ENCODE measurements at places on chromosomes 5 and 9.
A peak's percentile ranks its signal among the peaks of the same experiment; 100 is the strongest.

GRCh38 chr5:68087866-68088265, 127.7 kb upstream of the PIK3R1 start:
- no peak for DNase-seq

GRCh38 chr9:91736311-91736710, 213.7 kb downstream of the ROR2 start:
- DNase-seq, result no peak

DNA sequence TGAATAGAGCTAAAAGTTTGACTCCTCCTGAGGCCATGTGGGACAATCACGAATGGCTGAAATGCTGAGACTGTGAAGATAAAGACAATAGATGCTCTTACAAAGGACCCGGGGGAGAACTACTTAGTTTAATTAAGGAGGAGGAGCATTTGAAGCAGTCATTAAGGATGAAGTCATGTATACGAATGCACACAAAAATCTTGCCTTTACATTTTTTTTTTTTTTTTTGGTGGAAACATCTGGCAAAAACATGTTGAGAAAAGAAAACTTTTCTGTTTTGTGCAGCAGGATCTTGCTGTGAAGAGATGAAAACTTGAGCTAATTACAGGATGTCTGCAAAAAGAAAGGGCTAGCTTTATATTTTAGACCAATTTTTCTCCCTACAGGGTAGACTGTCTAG, 42.3 kb upstream of the NR3C1 start:
- no peak for DNase-seq

- DNase-seq, result peak; percentile 90
Measured at GRCh38 chr9:136791516-136792276, 552 bp downstream of the TMEM141 start.

- DNase-seq, result no peak
Measured at GRCh38 chr9:19770973-19771372, 17.9 kb downstream of the SLC24A2 start.

- no peak for DNase-seq
Measured at GRCh38 chr9:69176471-69177171, 2.5 kb downstream of the TJP2 start.

GRCh38 chr5:175347931-175348330, 96.1 kb downstream of the DRD1 start:
- DNase-seq, result no peak

GRCh38 chr9:107869111-107869510, 379.5 kb upstream of the KLF4 start:
- no peak for DNase-seq

- no peak for DNase-seq
Measured at GRCh38 chr5:15092801-15093200, 221.2 kb upstream of the ANKH start.

- DNase-seq, result no peak
Measured at GRCh38 chr9:92680166-92681119, 10.5 kb upstream of the IPPK start.

DNA sequence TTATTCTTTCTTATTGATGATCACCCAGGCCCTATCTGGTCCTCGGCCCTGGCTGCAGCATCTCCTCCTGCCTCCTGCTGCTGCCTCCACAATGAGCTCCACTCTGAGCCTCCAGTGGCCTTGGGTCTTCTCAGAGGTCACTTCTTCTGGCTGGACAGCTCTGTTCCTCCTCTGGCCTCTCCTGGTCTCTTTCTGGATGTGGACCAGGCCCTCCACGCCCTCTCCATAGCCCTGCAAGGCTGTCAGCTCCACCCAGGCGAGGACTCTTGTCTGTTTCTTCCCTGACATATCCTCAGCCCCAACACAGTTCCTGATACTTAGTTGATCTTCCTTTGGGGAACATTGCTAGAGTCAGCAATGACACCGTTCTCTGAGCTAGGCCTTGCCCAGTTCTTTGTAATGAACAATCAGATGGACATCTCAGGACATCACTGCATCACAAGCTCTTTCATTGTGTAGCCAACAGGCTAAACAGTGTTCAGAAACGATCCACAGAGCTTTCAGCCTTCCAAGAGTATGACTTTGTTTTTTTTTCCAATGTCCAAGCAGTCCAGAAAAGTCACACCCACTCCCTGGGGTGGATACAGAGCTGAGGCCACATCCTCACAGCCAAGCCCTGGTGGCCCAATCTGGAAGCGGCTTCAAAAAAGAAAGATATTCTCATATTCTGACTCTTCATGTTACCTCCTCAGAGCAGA, 62.5 kb upstream of the DNAH5 start:
- DNase-seq, result no peak

DNA sequence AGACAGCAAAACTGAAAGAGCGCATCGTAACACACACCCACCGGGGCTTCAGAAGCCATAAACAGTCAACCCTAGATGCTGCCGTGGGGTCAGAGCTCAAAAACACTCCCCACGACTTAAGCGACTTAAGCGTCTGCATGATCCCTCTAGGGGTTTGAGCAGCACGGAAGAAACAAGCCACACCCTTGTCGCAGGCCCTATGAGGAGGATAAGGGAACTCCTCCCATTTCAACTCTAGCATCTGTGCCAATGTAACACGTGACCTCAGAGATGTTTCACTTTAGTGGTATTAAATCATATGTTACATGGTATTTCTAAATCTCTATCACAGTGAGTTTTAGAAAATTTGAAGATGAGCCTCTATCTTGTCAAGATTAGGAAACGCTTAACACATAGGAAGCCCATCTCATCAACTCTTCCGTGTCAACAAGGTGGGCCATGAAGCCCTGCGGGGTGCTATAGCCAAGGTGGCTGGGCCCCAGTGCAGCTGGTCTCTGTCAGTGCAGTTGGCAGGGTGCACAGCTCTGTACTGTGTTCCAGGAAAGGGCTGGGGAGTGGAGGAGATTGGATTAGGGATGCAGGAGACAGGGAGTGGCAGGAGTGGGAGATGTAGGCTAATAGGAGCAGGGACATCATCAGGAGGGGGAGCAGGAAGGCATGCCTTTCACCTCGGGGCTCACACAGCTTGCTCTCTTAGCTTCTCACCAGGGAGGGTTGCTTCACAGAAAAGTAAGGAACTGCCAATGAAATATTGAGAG, 33.1 kb downstream of the ZCCHC9 start:
- DNase-seq, result no peak

GRCh38 chr5:172288465-172288864, 4.9 kb upstream of the UBTD2 start:
- no peak for DNase-seq

DNA sequence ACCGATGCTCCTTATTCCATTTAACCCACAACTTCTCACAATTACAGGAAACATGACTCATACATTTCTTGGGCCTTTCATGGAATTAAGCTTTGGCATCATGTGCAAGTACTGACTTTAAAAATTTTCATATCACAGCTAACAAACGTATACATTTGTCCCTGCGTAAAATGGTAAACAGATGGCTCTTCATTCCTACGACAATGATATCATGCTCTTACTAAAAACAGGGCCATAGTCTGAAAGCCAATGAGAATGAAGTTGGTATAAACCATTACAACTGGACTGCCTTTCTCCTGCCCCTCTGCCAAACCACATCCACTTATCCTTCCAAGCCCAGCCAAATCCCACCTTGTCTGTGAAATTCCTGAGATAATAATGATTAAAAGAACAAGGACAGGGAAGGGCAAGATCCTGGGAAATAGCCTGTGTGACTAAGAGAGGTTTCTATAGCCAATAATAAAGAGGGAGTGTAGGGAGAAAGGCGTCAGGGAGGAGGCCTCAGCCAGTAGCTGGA, 44.9 kb upstream of the ZNF366 start:
- DNase-seq, result no peak

- DNase-seq, result peak; percentile 8
Measured at GRCh38 chr9:101028346-101029314, at the start of gene PLPPR1. Gene PLPPR1, plus strand, starts transcription at chr9:101028727.

DNA sequence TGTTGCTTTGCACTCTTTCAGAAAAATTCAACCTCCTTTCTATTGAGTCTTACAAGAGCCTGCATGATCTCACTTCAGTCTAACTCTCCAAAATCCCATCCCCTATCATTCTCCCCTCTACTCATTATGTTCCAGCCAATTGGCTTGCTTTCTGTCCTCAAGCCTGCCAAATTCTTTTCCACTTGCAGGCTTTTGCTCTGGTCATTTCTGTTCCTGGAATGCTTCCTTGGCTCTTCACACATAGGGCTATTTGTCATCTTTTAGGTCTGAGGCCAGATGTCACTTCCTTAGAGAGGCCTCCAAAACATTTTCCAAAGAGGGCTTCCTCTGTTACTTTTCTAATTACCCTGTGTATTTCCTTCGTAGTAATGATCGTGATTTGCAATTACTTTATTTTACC, 11.8 kb upstream of the CHD1 start:
- DNase-seq, result no peak

DNA sequence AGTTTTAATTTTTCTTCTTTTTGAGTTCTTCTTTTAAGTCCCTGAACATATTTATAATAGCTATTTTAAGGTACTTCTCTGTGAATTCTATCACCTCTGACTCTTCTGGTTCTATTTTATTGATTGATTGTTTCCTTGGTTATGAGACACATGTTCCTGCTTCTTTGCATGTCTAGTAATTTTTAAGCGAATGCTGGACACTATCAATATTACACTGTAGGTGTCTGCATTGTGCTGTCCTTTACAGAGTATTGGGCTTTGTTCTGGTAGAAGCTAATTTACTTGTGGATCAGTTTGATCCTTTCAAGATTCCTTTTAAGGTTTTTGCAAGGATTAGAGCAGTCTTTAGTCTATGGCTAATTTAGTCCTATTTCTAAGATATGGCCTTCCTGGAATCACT, 195.7 kb downstream of the GAPVD1 start:
- DNase-seq, result no peak

- no peak for DNase-seq
Measured at GRCh38 chr5:124868676-124869075, 122.2 kb upstream of the ZNF608 start.

DNA sequence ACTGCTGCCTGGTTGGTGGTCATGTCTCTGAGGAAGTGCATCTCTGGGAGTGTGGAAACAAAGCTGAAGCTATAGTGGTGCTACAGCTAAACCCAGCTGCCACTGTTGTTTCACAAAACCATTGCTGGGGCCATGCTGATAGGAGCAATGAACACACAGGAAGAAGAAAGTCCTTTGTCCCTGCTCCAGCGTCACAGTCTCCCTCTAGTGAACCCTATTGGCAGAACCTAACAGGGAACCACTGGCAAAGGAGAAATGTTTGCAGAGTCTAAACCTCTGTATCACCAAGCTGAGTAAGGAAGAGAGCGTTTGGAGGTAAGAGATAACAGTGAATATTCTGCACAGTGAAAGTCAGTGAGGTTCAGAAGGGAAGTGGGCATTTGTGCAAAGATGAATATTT, 244.0 kb downstream of the YTHDC2 start:
- no peak for DNase-seq

DNA sequence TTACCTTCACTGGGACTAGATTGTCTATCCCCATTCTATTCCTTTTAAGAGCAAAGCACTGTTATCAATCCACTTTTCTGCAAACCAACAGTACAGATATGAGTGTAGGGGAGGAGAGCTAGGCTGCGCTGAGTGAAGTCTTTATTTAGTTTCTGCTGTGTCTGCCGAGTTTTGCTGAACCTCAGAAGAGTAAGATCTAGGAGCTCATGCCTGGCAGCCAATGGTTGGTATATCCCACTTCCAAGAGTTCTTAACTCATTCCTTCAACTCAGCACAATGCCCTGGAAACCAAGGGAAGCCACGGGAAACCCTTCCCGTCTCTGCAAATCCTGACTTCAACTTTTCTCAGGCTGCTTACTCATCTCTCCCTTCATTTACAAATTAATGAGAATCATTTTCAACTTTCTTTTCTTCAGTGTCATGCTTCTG, 58.0 kb upstream of the JAK2 start:
- DNase-seq, result no peak

DNA sequence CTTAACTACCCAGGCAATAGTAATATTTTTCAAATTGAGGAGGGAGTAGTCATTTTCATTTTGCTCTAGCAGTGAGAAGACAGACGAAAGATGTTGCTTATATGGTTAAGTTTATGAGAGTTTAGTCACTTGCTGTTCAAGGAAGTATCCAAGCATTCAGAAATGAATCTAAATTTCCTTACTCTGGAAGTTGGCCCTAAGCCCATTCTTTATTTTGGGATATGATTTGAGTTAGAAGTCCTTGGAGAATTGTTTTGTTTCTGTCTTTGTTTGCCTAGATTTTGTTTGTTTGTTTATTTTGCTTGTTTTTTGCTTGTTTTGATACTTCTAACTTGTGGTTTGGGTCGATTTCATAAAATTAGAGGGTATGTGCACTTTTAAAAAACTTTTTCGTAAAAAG, 146.4 kb upstream of the FGF10 start:
- DNase-seq, result no peak

- DNase-seq, result peak; percentile 57
Measured at GRCh38 chr5:80654054-80654390, 430 bp upstream of the MSH3 start.

DNA sequence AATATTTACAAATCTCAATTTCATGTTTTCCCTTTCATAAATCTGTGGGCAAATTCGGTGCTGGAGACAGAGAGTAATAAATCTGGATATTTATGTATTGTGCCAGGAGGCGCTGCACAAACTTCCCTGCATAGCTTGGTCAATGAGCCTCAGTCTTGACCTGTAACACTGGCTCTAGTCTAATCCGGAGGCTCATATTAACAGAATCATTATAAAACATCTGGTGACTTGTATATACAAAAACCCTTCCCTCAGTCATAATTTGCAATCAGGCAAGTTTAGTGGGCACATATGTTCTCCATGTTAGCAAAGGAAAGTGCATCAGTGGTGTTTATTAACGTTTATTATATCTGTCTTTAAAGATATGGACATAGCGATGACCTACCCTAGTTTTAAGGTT, 104.0 kb upstream of the BNC2 start:
- no peak for DNase-seq

GRCh38 chr9:120387257-120388002, 192.5 kb downstream of the CDK5RAP2 start:
- DNase-seq, result no peak

DNA sequence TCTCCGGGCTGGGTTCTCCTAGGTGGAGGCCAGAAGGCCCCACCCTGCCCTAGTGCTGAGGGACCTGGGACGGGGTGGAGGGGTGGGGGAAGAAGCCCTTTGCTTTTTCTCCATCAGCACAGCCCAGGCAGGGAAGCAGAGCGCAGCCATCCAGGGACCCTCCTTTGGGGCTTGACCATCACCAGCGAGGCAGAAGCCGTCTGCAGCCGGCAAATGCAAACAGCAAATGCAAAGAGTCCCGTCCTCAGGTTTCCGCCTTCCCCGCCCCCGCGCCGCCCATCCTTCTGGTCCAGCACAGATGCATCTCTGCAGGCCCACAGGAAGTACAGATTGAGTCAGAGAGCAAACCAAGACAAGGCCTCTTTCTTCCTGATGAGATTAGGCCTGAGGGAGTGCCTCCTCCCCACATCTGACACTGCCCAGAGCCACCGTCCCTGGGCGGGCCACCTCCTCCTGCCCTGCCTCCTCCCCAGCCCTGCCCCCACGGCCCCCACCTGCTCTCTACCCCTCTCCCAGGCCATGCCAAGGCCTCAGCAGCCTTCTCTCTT, 23.4 kb downstream of the CORO2A start:
- no peak for DNase-seq
